ENCODE measurements at places on chromosomes 13 and 19.

- DNase-seq, result no peak
These were observed 2.8 kb upstream of the SYDE1 start for GRCh38 chr19:15104411-15104810.

DNA sequence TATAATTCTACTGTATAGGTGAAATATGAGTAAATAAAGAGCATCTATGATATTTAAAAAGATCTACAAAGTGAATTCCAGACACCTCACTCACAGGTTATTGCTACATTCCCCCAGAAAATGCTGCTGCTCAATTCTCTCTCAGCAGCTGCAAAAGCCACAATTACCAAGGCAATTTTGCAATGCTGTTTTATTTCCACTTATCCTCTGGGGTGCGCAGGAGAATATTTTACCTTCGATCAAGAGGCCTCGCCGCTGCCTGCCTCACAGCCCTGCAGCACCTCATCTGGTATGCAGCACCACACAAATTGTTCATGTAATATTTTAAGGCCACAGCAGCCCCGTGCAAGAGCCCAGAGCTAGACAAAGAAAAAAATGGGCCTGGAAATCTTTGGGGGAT is 333.2 kb downstream of the DNAJC15 start:
- DNase-seq, result no peak

GRCh38 chr19:17765069-17765618 is 13.9 kb downstream of the FCHO1 start:
- DNase-seq, result no peak

- no peak for DNase-seq
These were observed 69.8 kb downstream of the CELF5 start for GRCh38 chr19:3294080-3294850.

GRCh38 chr13:110305949-110306339 is 1.0 kb downstream of the COL4A1 start:
- DNase-seq, result no peak

DNA sequence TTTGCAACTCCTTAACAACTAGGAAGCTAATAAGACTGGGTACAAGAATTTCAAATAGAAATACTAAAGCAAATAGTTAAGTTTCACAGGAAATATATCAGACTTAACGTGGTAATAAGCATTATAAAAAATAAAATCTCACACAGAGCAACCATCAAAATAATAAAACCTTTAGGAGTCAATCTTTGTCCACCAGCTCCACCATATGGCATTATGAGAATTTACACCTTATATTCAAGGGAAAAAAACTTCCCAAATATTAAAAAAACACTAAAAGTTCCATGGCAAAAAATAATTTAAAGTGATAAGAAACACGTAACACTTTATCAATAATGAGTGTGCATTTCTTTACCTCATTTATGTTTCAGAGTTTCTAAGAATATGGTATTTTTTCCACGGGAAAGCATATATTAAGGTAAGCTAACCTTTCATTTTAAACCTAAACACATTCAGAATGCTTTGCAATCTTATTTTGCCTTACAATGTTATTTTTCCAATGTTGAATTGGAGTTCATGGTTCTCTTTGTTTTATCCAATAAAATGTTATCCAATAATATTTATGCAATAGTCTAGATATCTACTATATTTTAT is 423.2 kb upstream of the SGCG start:
- no peak for DNase-seq

DNA sequence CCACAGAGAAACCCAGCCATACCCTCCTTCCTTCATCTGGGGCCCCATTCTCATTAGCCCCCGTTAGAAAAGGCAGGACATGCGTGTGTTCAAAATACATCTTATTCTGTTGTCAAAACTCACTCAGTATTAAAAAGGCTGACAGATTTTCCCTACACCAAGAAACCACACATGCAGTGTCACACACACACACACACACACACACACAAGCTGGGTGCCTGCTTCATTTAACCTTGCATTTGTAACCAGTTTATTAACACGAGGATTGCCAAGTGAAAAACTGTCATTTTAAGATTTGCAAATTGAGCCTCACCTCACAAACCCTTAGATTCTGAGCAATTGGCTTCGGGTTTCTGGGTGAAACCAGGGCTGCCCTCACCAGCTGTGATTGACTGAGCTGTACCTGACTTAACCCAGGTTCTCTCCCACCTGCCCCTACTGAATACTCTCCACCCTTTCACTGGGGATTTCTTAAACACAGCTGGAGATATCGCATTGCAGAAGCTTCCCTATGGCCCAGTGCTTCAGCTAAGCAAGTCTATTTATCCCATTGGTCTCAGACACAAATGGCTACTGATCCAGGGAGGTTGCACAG is 172.7 kb upstream of the ZNF507 start:
- no peak for DNase-seq

DNA sequence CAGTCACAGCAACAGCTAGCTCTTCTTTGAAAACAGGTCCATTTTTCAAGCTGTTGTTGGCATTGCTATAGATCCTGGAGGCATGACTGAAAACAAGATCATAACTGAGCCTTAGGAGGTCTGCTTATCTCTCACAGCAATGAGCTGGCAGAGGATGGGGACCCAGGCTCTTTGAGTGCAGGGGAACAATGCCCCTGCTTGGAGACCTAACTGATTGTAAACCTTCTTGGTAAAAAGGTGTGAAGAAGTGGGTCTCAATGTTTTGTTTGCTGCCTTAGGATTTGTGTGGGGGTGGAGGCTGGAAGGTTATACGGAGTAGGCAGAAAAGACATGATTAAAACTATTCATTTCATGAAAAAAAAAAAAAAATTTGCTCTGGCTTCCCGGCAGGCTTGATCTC is 94.6 kb downstream of the EFNB2 start:
- DNase-seq, result no peak

DNA sequence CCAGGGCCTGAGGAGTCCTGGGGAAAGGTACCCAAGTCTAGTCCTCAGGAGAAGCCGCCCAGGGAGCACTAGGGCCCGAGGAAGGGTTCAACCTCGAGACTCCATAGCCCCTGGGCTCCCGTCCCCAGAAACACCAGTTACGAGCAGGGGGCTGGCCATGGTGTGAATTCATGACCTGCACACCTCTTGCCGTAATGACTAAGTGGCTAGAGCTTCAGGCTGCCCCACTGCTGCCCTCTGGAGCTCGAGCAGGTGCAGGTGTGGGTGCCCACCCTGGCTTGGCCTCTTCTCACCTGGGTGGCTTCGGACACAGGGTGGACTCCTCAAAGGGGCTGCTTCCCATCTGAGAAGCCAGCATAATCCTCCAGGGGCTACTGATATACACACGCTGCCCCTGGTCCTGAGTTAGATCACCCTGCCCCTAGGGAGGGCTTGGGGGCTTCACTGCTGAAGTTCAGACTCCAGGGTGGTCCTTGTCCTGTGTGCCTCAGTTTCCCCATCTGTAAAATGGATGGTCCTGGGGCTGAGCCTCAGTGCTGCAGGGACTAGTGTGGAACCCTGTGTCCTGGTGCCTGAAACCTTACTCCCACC is 13.6 kb downstream of the SPC24 start:
- no peak for DNase-seq

DNA sequence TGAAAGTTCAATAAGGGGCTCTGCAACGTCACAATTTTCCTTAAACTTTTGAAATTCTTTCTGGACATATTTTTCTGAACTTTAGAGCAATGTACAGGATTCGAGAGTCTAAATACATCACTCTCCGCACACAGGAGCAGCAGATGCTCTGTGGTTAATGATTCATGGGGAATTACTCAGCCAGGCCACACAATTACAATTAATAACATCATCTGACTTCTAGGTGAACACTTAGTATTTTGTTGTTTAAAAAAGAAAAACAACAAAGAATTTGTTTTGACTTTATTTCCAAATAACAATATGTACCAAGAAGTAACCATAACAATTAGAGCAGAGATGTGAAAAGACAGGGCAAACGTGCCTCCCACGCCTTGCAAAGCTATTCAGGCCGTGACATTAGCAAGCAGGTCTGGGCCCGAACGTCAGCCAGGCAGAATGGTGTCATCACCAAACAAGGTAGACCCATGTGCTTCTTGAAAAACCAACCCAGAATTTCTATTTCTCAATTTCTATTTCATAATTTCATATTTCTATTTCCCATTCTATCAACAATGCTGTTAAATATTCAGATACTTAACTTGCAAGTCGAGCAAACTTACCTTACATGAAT is 236.3 kb downstream of the COL4A1 start:
- DNase-seq, result no peak

DNA sequence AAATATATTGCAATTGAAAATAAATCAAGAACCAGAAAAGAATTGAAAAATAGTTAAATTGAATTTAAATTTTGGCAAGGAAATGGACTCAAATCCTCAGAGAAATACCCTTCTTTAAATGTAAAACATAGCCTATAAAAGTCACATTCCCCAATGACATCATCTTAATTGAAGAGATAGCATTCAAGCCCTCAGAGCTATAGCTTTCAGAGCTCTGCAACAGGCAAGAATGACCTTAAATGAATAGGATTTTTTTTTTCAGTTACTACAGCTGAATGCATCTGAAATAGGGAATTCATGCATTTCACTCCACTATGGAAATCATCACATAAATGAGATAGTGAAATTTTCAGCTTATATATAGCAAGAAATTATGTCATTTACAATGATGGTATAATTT is 1049.0 kb downstream of the OLFM4 start:
- no peak for DNase-seq

DNA sequence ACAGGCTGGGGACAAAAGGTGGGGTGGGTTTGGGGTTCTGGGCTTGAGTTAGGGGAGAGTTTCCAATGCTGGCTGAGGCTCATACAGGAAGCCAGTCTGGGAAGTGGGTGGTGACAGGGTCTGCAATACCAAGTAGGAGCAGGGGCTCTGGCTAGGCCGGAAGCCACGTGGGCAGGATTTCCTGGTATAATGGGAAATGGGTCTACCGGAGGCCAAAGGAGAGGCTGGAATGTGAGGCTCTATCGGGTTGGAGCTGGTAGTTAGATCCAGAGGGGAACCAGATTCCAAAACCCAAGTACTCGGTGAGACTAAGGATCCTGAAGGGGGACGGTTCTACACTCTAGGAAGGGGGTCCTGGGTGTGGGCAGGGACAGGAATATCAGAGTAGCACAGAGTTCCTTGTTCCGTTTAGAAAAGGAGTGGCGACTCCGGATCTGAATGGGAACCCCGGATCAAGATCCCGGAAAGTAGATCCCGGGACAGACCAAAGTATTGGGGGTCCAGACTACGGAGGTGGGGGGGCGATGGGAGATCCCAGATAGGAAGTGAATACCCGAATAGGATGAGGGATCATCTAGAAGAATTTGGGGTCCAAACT is 802 bp downstream of the CDC37 start:
- no peak for DNase-seq

GRCh38 chr13:21683034-21683733 is 12.3 kb downstream of the FGF9 start:
- no peak for DNase-seq

DNA sequence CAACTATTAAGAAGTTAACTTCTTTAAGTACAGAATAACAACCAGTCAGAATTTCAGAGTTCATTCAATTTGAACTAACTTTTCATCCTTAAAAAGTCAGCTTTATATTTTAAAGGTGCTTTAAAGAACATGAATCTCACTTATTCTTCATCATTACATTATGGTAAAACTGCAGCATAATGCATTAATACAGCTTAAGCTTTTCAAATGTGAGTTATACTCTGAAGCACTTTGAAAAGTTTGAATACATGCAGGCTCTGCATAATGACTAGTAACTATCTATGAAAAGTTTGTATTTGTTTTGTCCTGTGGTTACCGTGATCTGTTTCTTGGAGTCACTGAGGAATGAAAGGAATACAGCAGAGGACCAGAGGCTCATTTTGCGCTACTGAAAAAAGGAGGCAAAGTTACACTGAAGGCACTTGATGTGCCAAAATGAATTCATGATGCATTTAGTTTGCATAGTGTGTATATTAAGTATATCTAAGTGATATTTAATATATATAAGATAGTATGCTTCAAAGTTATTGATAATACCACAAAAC is 4.1 kb downstream of the PCDH17 start:
- DNase-seq, result no peak

DNA sequence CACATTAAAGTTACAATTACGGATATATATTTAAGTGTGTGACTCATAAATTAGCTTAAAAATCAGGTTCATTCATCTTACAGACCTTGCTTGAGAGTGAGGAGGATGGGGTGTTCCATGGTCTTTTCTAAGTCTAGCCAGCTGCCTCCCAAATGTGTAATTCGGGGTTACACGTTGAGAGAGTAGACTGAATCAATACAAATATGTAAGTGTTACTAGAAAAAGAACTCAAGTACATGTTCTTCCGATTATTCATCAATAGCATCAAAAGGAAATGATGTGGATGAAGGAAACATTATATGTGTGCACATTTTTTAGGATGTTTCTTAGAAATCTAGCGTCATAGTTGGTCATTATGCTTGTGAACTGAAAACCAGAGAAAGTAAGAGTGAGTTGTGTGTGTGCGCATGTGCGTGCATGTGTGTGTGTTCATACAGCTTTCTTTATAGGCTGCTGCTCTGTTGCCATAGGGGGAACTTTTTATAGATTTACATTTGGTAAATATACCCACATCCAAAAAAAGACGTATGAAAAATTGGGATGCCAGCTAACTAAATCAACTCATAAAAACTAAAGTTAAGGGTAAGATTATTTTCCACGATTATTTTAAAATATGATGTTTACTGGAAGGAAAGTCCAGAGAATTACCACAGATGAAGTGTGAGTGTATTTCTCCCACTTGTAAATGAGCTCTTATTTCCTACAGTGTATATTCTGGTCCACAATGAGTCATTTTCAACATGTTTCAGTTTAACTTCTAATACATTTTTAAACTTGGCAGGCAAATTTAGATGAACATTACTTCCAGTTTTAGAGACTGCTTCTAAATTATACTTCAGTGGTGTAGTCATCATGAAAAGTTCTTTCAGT is 82.4 kb downstream of the PIBF1 start:
- no peak for DNase-seq
